ENCODE measurements at places on chromosomes 5 and 9.
A peak's percentile ranks its signal among the peaks of the same experiment; 100 is the strongest.

DNA sequence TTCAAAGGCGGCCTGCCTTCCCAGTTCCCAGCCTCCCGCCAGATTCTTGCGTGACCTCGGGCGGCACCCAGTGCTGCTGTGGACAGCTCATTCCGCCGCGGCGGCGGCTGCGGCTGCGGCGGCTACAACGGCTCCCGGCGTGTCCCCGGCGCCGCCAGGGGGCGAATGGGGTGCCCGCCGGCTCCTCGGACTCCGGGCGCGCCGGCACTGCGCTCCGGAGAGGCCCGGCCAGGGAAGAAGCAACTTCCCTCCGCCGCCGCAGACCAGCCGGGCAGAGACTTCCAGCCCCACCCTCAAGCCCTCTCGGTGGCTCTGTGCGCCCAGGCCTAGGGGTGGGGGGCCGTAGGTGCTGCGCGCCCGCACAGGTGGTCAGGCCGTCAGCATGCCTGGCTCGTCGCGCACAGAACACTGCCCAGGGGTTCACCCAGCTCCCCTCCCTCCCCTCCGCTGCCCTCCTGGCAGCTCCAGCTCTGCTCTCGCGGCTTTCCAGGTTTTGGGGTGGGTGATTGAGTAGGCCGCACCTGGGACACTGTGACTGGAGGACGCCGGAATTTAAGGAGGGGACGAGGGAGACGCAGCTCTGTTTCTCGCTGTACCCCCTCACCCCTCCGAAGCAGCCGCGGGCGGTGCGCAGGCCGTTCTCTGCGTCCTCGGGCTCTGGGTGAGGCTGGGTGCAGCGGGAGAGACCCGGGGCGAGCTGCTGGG lies 20.2 kb downstream of the IGIP start:
- DNase-seq = no peak

- DNase-seq = no peak
Observed at GRCh38 chr5:73494721-73495120, 3.5 kb upstream of the BTF3 start.

DNA sequence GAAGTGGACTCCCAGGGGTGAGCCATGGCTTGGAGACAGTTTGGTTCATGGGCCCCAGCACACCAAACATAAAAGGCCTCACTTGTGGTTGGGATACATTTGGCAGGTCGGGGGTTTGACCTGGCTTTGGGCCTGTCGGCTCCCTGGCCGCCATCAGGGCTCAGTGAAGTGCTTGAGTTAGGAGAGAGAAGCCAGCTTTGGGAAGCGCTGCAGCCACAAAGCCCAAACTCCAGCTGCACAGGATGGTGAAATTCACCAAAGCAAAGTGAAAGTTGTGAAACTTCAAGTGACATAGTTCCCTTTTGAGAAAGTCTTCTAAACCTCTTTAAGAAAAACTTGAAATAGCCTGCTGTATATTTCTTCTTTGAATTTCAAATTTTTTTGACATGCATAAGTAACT lies 27.5 kb downstream of the SLC46A2 start:
- no peak for DNase-seq

- DNase-seq = no peak
Observed at GRCh38 chr5:126441230-126441629, 18.0 kb downstream of the GRAMD2B start.

DNA sequence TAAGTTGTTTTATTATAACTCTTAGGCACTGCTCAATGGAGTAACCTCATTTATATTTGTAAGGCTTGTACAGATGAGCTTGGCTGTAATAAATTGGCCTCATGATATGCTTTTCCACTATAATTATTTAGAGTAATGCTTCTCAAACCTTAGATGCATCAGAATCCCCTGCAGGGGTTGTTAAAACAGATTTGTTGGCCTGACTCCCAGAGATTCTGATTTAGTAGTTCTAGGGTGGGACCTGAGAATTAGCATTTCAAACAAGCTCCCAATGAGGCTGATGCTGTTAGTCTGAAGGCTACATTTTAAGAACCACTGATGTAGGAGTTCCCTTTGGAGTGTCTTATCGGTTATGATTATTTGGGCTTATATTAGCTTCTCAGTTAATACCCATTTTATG lies 38.2 kb upstream of the ARSB start:
- DNase-seq = no peak

DNA sequence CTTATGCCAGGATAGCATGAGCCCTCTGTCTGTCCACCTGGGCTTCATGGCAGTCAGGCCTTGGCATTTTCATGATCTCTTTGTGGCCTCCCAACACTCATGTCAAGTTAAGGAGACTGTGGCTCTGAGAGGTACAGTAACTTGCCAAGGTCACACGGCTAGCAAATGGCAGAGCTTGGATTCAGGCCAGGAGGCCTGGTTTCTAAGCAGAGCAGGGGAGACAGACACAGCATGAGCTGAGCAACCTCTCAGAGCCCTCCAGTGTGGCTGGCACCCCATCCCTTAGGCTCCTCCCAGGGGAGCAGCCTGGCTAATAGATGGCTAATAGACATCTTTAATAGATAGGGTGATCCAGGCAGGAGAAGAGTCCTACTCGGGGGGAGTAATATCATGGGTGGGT lies 4.1 kb downstream of the SYNPO start:
- DNase-seq = no peak

- DNase-seq = no peak
Observed at GRCh38 chr9:81497091-81497490, 192.3 kb downstream of the TLE1 start.

DNA sequence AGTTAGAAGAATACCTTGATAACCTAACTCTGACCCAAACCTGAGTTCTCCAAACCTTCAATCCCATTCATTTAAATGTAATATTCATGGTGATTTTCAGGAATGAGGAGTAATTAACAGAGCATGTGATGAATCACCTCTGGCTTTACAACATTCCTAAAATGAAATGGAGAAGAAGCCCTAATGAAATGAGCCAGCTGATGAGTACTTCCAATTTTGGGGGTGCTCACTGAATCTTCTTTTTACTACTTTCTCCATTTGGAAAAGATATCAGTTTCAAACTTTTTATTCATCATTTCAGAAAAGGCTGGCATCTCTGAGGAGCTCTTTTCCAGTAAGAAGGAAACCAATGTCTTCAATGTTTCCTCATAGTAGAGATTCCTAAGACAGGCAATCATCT lies 2.9 kb upstream of the SPINK5 start:
- DNase-seq = no peak

DNA sequence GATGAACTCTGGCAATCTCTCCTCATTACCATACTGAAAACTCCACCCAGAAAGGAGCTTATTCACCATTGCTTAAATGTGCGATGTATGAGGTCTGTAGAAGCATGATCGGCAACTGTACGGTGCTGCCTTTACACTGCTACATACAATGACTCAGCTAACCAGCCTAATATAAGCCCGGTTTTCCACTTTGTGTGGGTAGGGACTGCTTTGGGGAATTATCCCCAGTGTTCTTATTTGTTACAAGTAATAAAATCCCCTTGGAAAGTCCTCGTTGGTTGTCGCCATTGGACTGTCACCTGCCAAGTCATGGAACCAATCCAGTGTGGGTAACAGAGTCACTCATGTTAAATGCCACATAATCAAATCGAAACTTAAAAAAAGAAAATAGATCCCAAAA lies 23.5 kb upstream of the TENT2 start:
- DNase-seq = no peak

DNA sequence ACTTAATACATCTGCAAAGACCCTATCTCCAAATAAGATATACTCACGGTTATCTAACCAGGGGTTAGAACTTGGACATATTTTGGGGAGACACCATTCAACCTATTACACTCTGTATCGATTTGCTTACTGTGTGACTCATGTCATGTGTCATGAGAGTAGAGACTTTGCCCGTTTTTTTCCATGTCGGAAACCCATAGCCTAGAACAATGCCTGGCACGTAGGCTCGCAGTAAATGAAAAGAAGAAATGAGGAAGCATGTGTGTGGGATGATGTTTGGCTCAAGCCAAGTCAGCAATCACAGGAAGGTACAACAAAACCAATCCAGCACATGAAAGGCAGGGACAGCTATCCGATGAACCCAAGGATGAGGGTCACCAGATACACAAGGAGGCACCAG lies 94.6 kb upstream of the DNAH5 start:
- DNase-seq = no peak

DNA sequence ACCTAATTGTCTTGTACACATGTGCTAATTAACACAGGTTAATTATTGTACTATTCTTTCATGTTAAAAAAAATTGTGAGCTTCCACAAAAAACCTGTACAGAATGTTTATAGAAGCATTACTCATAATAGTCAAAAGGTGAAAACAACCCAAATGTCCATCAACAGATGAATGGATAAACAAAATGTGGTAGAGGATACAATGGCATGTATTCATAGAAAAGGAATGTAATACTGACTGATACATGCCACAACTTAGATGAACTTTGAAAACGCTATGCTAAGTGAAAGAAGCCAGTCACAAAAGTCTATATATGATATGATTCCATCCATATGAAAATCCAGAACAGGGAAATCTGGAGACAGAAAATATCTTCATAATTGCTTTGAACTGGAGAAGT lies 25.6 kb downstream of the RRAGA start:
- DNase-seq = no peak

GRCh38 chr9:5870691-5871090 lies 20.0 kb upstream of the MLANA start:
- DNase-seq = no peak

GRCh38 chr9:81512641-81513040 lies 176.7 kb downstream of the TLE1 start:
- DNase-seq = no peak

- peak; percentile 26 for DNase-seq
Observed at GRCh38 chr9:36436909-36437308, 36.8 kb upstream of the RNF38 start.

- DNase-seq = no peak
Observed at GRCh38 chr5:42628821-42629220, 127.8 kb upstream of the CCDC152 start.

GRCh38 chr9:31839273-31839672 lies 545.2 kb upstream of the ACO1 start:
- peak; percentile 37 for DNase-seq

GRCh38 chr5:152181461-152181860 lies 223.6 kb downstream of the NMUR2 start:
- DNase-seq = no peak

DNA sequence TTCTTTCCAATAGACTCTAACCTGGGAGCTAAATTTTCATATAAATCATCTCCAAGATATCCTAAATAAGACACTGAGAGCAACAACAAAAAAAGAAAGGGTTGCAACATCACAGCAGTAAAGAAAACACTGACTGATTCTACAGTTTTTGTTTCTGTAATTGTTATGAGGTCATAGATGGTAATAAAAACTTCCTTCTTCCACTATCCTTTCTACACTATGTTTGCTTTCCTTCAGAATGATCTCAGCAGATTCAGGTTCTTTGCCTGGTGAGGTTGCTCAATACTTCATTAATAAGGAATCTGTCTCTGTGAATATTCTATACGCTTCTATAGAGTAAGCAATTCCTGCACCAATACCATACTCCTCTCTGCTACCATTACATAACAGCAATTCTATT lies 835.6 kb upstream of the GRAMD2B start:
- no peak for DNase-seq

DNA sequence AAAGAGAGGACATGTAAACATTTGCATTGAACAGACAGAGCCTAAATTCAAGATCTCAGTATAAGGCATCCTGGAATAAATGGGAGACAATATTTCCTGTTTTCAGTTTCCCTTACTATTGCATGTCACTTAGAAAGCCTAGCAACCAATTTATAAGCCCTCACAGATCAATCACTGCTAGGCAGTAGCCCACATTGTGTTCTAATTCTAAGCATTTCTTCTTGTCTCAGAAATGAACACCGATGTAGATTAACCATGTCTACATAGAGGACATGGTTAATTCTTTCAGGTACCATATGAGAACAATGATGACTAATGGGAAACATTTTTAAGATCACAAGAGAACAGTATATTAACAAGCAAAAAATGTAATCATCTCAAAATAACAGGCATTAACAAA lies 79.6 kb upstream of the HMHB1 start:
- no peak for DNase-seq

DNA sequence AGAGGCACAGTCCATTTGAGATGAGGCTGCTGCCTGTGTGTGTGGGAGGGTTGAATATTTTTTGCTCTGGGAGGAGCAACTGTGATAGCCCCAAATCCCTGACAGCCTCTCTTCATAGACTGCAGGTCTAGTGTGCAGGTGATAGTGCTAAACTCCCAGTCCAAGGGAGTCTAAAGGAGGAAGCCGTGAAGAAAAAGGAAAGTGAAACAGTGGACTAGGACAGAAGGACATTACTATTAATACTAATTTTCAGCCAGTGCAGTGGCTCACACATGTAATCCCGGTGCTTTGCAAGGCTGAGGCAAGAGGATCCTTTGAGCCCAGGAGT lies 295.0 kb downstream of the PDE4D start:
- no peak for DNase-seq

All from NCI-H1105 treated with DMSO at 0.1 percent for 48 hours (cell line).